ENCODE measurements at places on chromosomes 2 and 18.

- no peaks in the 10 kb centered on the region for H3K4me1 ChIP-seq
- H3K27ac ChIP-seq, result no peak overlapping the region
- H3K27me3 ChIP-seq, result no peaks in the 10 kb centered on the region
- ATAC-seq, result no peak
- H3K36me3 ChIP-seq, result no peaks in the 10 kb centered on the region
These were observed 626.6 kb upstream of the GYPC start for GRCh38 chr2:126029316-126029715.

DNA sequence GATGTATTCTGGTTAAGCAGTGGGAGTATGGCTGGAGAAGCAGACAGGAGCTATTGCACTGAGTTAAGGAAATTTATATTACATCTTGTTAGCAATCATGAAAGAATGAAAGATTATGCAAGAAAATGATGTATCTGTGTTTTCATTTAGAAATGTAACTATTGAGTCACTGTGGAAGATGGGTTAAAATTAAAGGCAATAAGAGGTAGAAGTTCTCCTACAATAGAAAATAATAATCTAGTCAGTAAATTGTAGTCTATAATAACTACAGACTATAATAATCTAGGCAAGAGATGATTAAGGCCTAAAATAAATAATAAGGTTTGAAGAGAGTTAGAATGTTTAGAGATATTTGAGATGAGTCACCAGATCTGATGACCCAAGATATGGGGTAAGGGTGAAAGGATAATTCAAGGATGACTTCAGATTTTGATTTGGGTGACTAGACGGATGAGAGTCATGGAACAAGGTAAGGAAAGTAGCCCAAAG lies 371.9 kb upstream of the KCNH7 start:
- H3K4me3 ChIP-seq, result no peak overlapping the region
- no peaks in the 10 kb centered on the region for H3K36me3 ChIP-seq
- no peaks in the 10 kb centered on the region for H3K27me3 ChIP-seq
- ATAC-seq, result no peak

DNA sequence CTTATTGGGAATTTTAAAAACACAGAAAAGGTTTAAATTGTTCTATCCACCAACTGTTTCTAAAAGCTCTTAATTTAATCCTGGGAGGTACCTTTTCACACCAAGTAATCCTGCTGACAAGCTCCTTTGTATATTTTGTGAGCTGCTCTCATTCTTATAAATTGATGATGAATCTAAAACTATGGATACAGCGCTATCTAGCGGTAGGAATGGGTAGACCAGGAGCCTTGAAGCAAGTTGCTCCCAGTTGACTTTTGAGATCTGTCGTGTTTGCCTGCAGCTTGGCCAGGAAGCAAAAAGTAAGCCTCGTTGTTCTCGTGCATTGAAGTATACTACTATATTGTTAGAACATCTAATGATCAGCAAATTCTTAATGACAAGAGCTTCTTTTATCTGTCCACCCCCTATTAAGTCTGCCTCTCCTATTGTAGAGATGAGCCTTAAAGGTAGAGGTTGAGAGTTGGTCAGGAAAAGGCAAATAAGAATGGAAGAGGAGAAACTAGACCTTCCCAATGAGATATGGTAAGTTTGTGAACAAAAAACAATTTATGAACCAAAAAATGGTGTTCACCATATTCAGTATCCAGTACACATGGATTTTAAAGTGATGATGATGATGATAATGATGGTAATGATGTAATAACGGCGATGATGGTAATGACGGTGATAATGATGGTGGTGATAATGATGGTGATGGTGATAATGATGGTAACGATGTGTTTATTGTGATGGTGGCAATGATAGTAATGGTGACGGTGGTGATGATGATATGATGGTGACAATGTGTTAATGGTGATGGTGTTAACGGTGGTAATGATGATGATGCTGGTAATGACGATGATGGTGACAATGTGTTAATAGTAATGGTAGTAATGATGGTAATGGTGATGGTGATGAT lies 212.1 kb upstream of the NCKAP5 start:
- H3K4me3 ChIP-seq, result no peak overlapping the region
- H3K27ac ChIP-seq, result no peak overlapping the region
- no peaks in the 10 kb centered on the region for H3K4me1 ChIP-seq
- no peak for ATAC-seq

GRCh38 chr2:9764153-9764778 lies 79.0 kb upstream of the TAF1B start:
- ATAC-seq, result no peak
- no peak overlapping the region for H3K4me3 ChIP-seq
- peak overlapping the region; percentile 10 for H3K27ac ChIP-seq
- H3K27me3 ChIP-seq, result peaks cover 19% of the 10 kb centered on the region
- peaks cover 45% of the 10 kb centered on the region for H3K4me1 ChIP-seq

DNA sequence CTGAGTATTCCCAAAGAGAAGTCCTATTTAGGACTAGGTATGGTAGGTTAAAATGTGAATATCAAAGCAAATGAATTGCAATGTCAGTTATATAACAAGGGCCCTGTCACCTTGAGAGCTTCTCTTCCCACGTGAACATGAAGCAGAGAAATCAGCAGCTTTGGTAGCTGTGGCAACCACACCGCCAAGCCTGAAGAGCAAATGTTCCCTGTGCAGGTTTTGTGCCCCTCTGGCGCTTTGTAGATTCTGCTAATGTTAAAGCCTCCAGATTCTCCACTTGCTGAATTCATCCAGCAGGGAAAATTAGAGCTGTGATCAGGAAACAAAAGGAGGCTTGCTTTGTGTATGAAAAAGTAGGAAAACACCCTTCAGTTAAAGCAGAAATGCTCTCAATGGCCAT lies 322.6 kb downstream of the RBM43 start:
- H3K27me3 ChIP-seq, result no peaks in the 10 kb centered on the region
- H3K36me3 ChIP-seq, result no peaks in the 10 kb centered on the region
- no peak overlapping the region for H3K4me3 ChIP-seq
- H3K27ac ChIP-seq, result no peak overlapping the region

DNA sequence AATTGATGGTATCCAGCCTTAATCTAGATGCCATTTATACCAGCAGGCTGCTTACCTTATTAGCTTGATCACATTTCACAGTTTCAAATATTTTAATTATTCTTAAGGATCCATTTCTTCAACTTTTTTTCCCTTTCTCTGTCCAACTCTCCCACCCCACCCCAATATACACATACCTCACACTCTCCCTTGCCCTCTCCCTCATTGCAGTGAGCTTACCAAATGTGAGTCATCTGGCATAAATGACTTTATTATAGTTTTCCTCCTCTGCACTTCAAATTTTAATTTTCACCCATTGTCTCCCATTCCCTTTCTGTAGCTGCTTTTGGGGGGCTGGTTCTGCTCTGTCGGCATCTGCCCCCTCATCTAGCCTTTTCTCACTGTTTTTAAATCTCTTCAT lies 12.9 kb downstream of the HTR2B start:
- H3K4me3 ChIP-seq, result no peak overlapping the region
- peaks cover 51% of the 10 kb centered on the region for H3K36me3 ChIP-seq
- no peak for ATAC-seq
- H3K4me1 ChIP-seq, result peaks cover 12% of the 10 kb centered on the region
- H3K27ac ChIP-seq, result no peak overlapping the region

GRCh38 chr2:10753156-10753555 lies 31.7 kb downstream of the ATP6V1C2 start:
- ATAC-seq, result no peak
- H3K4me1 ChIP-seq, result no peaks in the 10 kb centered on the region
- H3K36me3 ChIP-seq, result no peaks in the 10 kb centered on the region
- no peak overlapping the region for H3K4me3 ChIP-seq

DNA sequence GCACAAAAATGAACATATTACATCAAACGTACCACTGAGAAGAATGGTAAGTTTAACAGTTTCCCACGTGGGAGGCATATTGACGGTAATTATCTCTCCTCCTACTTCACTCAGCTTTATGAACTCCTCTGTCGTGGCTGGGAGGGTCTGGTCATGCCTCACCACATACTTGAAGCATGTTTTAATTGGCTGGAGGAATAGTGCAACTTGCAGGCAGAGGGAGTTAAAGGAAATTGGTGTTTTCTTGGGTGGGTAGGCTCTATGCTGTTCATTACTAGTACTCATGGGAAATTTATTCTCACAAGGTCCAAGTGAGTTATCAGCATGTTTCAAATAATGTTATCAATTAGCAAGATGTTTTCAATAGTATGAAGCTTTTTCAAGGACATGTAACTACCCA lies 767.0 kb downstream of the PLCL1 start:
- no peaks in the 10 kb centered on the region for H3K4me1 ChIP-seq
- no peak for ATAC-seq
- H3K27ac ChIP-seq, result no peak overlapping the region
- H3K4me3 ChIP-seq, result no peak overlapping the region
- H3K27me3 ChIP-seq, result no peaks in the 10 kb centered on the region
- no peaks in the 10 kb centered on the region for H3K36me3 ChIP-seq

- no peaks in the 10 kb centered on the region for H3K36me3 ChIP-seq
- no peaks in the 10 kb centered on the region for H3K4me1 ChIP-seq
- H3K4me3 ChIP-seq, result no peak overlapping the region
- H3K27ac ChIP-seq, result no peak overlapping the region
- peaks cover 38% of the 10 kb centered on the region for H3K27me3 ChIP-seq
- peak; percentile 73 for ATAC-seq
These were observed 91.9 kb upstream of the KCNE4 start for GRCh38 chr2:222960126-222960525.
